ENCODE measurements at places on chromosomes 7 and 10. TPM values are rescaled to one million over a fixed set of nuclear protein-coding genes. Genes with fewer than 3 reads are reported as not detected.

GRCh38 chr10:58399410-58399809, 14.2 kb downstream of the TFAM start:
- no peak overlapping the region for H3K27ac ChIP-seq
- no peaks in the 10 kb centered on the region for H3K4me1 ChIP-seq
- H3K36me3 ChIP-seq = peaks cover 18% of the 10 kb centered on the region

DNA sequence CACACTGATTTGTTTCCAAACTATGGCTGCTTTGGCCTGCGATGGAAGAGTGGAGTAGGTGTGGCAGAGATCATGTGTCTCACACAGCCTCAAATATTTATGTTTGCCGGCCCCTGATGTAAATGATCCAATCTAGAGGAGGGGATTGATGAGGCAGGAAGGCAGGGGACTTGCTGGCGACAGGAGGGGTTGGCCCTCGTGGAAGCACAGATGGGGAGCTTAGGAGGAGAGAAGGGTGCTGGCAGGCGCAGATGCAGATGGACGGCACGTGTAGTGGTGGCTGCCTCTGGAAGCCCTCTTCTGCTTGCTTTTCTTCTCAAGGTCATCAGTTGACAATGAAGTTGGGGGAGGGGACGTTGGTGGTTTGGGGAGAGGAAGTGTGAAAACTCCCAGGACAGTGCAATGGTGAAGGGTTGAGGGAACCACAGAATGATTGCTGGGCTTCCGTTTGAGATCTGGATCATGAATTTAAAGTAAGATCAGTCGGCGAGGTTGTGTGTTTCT, 15.4 kb downstream of the COL13A1 start:
- no peaks in the 10 kb centered on the region for H3K27me3 ChIP-seq
- DNase-seq = no peak
- H3K27ac ChIP-seq = no peak overlapping the region
- H3K36me3 ChIP-seq = no peaks in the 10 kb centered on the region

GRCh38 chr7:517774-518629, 1.6 kb downstream of the PDGFA start:
- H3K4me3 ChIP-seq = peak overlapping the region; percentile 60
- no peak overlapping the region for H3K27ac ChIP-seq
- no peaks in the 10 kb centered on the region for H3K36me3 ChIP-seq
- no peak for DNase-seq

- H3K4me1 ChIP-seq = no peaks in the 10 kb centered on the region
- H3K27ac ChIP-seq = no peak overlapping the region
- no peaks in the 10 kb centered on the region for H3K36me3 ChIP-seq
- no peak for DNase-seq
- H3K27me3 ChIP-seq = no peaks in the 10 kb centered on the region
These were observed 19.1 kb downstream of the ZNF365 start for GRCh38 chr10:62393237-62393636.

GRCh38 chr10:25017154-25017590, 760 bp downstream of the THNSL1 start:
- H3K4me1 ChIP-seq = peaks cover 7% of the 10 kb centered on the region
- H3K36me3 ChIP-seq = no peaks in the 10 kb centered on the region
- H3K4me3 ChIP-seq = peak overlapping the region; percentile 64
- peak overlapping the region; percentile 81 for H3K27ac ChIP-seq
- DNase-seq = no peak
- no peaks in the 10 kb centered on the region for H3K27me3 ChIP-seq

DNA sequence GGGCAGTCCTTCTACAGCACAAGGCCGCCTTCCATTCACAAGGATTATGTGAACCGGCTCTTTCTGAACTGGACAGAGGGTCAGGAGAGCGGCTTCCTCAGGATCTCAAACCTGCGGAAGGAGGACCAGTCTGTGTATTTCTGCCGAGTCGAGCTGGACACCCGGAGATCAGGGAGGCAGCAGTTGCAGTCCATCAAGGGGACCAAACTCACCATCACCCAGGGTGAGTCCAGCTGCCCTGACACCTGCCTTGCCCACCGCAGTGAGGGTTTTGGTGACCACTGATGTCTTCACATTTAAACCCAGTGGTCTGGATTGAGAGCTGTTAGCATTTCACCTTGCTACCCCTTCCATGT, 918 bp downstream of the PILRB start:
- no peak overlapping the region for H3K4me3 ChIP-seq
- H3K4me1 ChIP-seq = peaks cover 5% of the 10 kb centered on the region
- peaks cover 84% of the 10 kb centered on the region for H3K36me3 ChIP-seq
- no peak for DNase-seq
- H3K27ac ChIP-seq = no peak overlapping the region
- H3K27me3 ChIP-seq = no peaks in the 10 kb centered on the region

The CALN1 gene
- 9.0 TPM for polyA plus RNA-seq

GRCh38 chr7:12716134-12716681, 28.8 kb downstream of the ARL4A start:
- peak overlapping the region; percentile 46 for H3K27ac ChIP-seq
- no peak overlapping the region for H3K4me3 ChIP-seq
- H3K36me3 ChIP-seq = no peaks in the 10 kb centered on the region
- peaks cover 18% of the 10 kb centered on the region for H3K4me1 ChIP-seq

- H3K27me3 ChIP-seq = peaks cover 1% of the 10 kb centered on the region
- H3K4me3 ChIP-seq = no peak overlapping the region
- H3K27ac ChIP-seq = no peak overlapping the region
- no peak for DNase-seq
These were observed 60.6 kb downstream of the C10orf143 start for GRCh38 chr10:130049987-130050386.

The CHST3 gene
- 2.5 TPM for polyA plus RNA-seq
